PC-9 (cell line): ENCODE measurements at places on chromosomes 11 and 22. TPM values are rescaled to one million over a fixed set of nuclear protein-coding genes. Genes with fewer than 3 reads are reported as not detected.

The FOLH1 gene
- not detected in 2 replicates for total RNA-seq

The FBXO7 gene
- 76.0 and 81.9 TPM in 2 replicates for total RNA-seq

The TMEM191C gene
- total RNA-seq = 4.0 TPM in 2 replicates

The GGTLC3 gene
- not detected in 2 replicates for total RNA-seq

The TMPRSS5 gene
- 0.33 and 0.83 TPM in 2 replicates for total RNA-seq

The GLB1L3 gene
- total RNA-seq = not detected in 2 replicates

DNA sequence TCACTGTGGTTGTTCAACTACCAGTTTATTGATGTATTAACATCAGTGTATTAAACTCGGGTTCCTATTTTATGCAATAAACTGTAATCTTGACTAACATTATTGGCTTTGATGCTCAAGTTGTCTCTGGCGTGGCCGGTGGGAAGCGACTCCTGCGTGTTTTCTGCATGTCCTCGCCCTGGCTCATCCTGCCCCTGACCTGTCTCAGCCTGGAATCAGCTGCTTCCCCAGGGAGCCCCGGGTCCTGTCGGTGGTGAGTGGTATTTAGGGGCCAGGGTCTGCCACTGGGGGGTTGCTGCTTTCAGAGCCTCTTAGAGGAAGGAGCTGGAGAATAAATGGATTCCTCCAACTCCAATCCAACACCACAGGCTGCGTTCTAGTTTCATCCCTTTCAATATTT is 22.5 kb downstream of the IFITM10 start:
- H3K4me1 ChIP-seq = no peaks in the 10 kb centered on the region
- DNase-seq = no peak
- no peak overlapping the region for H3K27ac ChIP-seq
- H3K4me3 ChIP-seq = no peak overlapping the region

DNA sequence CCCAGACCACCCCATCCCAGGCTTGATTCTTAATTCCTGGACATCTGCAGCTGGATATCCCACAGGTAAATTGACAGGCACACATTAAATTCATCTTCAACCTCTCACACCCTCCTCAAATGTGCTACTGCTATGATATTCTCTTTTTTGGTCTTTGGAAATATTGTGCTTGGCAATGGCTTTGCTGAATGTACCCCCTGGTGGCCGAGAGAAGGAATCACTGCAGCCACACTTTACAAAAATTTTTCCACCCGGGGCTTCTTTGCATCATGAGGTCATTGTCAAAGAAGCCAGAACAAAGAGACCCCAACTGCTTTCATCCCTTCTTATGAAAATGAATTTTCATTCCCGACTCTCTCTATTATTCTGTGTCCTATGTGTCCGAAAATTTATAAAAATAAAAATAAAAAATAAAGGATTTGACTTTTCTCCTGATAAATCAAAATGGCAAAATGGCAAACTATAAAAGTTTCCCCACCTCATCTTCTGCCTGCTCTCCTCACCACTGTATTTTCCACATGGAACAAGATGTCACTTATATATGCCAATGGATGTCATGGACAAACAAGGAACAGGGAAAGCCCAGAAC is 15.0 kb upstream of the CYB5R2 start:
- no peaks in the 10 kb centered on the region for H3K36me3 ChIP-seq
- H3K4me1 ChIP-seq = no peaks in the 10 kb centered on the region
- no peak overlapping the region for H3K27ac ChIP-seq
- no peaks in the 10 kb centered on the region for H3K27me3 ChIP-seq
- no peak overlapping the region for H3K4me3 ChIP-seq

DNA sequence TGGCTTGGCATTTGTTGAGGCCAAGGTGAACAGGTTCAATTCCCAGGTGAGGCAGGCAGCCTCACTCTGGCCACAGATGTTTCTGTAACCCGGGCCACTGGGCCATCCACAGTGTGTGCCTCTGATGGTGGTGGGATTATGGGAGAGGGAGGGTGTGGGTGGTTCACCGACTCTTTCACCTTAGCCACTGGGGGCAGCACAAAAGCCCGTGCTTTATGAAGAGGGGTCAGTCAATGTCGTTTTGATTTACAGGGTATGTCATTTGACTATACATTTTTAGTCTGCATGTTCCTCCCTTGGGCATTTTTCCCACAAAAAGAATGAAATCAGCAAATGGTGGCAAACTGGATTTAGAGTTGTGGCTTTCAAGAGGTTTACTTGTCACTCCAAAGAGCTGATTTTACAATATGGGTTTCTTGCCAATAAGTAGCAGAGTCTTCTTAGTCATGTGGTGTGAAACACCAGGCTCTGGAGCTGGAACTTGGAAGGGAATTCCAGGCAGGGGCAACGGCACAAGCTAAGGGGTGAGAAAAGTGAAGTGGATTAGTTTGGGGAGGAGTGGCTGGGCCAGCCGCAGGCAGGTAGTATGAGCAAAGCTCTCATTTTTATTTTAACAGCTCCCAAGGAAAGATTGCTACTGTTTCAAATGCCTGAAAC is 217.8 kb upstream of the ZBED5 start:
- H3K4me1 ChIP-seq = no peaks in the 10 kb centered on the region
- no peaks in the 10 kb centered on the region for H3K36me3 ChIP-seq
- no peak overlapping the region for H3K27ac ChIP-seq
- H3K4me3 ChIP-seq = no peak overlapping the region
- peaks cover 37% of the 10 kb centered on the region for H3K27me3 ChIP-seq

DNA sequence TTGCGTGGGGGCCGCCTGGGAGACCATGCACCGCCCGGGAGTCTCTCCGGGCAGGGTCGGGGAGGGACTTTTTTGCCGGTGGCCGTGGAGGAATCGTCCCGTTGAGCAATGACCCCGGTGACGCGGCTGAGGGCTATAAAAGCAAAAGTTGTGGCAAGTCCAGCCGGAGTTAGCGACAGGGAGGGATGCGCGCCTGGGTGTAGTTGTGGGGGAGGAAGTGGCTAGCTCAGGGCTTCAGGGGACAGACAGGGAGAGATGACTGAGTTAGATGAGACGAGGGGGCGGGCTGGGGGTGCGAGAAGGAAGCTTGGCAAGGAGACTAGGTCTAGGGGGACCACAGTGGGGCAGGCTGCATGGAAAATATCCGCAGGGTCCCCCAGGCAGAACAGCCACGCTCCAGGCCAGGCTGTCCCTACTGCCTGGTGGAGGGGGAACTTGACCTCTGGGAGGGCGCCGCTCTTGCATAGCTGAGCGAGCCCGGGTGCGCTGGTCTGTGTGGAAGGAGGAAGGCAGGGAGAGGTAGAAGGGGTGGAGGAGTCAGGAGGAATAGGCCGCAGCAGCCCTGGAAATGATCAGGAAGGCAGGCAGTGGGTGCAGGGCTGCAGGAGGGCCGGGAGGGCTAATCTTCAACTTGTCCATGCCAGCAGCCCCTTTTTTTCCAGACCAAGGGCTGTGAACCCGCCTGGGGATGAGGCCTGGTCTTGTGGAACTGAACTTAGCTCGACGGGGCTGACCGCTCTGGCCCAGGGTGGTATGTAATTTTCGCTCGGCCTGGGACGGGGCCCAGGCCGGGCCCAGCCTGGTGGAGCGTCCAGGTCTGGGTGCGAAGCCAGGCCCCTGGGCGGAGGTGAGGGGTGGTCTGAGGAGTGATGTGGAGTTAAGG is at the start of gene NEAT1:
TSS of gene NEAT1 (plus strand) at position 166 of the 883 bp plus-strand sequence.
- peak within 1 kb of the TSS; percentile 90 for H3K4me3 ChIP-seq
- H3K27me3 ChIP-seq = no peaks in the 10 kb centered on the region
- H3K36me3 ChIP-seq = peaks cover 48% of the 10 kb centered on the region
- peak; percentile 97 for DNase-seq
- peak within 1 kb of the TSS; percentile 100 for H3K27ac ChIP-seq

DNA sequence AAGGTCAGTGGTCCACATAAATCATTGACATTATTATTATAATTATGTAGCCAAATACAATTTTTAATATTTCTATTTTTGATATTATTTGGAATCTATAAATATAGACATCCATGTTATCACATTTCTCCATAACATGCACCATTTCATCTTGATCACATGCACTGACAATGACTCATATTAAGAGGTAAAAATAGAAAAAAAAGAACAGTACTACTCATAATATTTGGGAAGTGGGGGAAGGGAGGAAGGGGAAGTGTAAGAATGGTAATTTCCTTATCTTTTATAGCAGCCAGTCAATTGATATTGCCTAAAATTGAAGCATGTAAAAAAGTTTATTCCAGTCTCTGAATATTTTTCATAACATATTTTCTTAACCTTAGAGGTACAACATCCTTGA is 72.3 kb downstream of the ADM start:
- H3K27me3 ChIP-seq = no peaks in the 10 kb centered on the region
- H3K36me3 ChIP-seq = no peaks in the 10 kb centered on the region
- DNase-seq = no peak
- no peaks in the 10 kb centered on the region; the same call in 1 of the 2 replicates for H3K4me1 ChIP-seq
- no peak overlapping the region for H3K4me3 ChIP-seq

- no peak overlapping the region for H3K27ac ChIP-seq
- H3K36me3 ChIP-seq = no peaks in the 10 kb centered on the region
- peaks cover 43% of the 10 kb centered on the region for H3K4me1 ChIP-seq
- H3K27me3 ChIP-seq = no peaks in the 10 kb centered on the region
- H3K4me3 ChIP-seq = peak overlapping the region; percentile 64; the same call in 1 of the 2 replicates
These were observed 3.5 kb upstream of the AMPD3 start for GRCh38 chr11:10451426-10452116.

DNA sequence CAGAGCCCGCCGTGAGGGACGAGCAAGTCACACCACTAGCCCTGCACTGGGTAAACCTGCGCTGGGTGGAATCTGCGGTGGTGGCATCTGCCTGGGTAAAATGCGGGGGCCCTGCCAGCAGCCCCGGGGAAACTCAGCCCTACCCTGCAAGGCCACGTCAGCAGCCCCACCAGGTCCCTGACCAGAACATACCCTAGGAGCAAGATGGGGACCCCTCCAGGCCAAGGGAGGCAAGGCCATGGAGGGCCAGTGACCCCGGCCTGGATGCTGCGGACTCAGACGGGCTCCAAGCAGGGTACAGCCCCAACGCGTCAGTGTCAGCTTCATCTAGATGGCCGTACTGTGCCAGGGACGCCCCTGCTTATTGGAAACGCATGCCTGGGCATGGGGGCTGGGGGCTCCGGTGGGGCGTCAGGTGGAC is 26.3 kb downstream of the TOLLIP start:
- DNase-seq = no peak
- H3K27ac ChIP-seq = no peak overlapping the region
- no peaks in the 10 kb centered on the region for H3K27me3 ChIP-seq

DNA sequence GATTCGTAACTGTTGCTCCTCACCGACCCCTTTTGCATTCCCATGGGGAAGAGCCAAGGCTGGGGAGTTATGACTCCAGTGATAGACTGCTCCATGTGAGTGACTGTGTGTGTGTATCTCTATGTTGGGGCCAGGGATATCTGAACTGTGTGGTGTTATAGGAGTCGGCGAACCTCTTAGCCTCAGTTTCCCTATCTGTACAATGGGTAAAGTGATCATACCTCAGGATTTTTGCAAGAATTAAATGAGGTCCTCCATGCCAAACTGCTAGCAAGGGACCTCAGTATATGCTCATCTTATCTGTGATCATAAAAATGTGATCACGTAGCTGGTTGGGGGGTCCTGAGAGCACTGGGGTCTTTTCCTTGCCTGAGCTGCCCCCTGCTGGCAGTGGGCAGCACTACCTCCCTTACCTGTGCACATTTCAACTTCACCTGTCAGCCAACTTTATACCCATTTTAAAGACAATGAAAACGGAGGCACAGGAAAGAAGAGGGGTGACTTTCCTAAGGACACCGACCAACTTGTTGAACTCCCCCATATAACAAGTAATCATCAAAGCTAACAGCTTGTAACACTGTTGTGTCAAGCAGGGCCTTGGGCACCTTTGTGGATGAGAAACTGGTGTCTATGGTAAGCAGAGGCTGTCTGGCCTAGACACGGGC is 1.4 kb upstream of the DPP3 start:
- peak overlapping the region; percentile 59; the same call in 1 of the 2 replicates for H3K27ac ChIP-seq
- H3K36me3 ChIP-seq = 0 out of 2 replicates have a peak, but pooled peaks cover 7% of the 10 kb centered on the region
- H3K27me3 ChIP-seq = no peaks in the 10 kb centered on the region
- peak overlapping the region; percentile 61 for H3K4me3 ChIP-seq
- peaks cover 7% of the 10 kb centered on the region for H3K4me1 ChIP-seq
- peak; percentile 33 for DNase-seq

DNA sequence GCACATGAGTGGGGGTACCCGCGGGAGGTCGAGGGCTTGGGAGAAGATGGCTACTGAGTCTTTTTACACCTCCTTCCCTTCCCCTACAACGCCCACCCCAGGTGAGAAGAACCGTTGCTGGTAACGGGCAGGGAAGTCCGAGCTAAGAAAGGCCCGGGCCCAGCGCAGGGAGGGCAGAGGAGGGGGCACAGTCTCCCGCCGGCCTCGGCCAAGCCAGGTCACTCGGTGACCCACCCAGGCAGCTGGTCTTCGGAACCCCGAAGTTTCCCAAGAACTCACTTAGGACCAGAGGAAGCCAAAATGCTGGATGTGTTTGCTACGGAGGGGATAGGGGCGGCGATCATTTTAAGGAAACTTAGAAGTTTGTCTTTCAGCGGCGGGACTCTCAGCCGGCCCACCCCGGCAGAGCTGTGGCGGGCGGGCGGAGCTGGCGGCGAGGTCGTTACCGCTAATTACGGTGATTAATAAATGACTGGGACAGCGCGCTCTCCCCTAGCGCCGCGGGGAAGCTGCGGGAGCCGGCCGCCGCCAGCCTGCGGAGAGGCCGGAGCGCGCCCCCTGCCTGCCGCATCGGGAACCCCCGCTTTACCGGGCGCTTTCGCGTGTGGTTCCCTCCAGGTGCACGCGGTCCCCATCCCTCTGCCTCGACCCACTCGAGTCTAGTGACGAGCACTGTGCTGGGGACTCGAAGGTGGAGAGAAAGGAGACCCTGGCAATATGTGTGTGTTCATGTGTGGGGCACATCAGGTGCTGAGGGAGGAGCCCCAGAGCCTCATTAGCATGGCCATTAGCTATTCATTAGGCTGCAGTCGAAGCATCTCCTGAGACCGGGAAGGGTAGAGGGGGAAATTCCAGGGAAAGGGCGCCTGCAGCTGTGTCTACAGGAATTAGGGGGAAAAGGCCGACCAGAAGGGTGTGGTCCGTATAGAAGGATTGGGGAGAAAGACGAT is 945 bp downstream of the ROBO3 start:
- no peak for DNase-seq
- peaks cover 8% of the 10 kb centered on the region; the same call in 1 of the 2 replicates for H3K4me1 ChIP-seq
- H3K27ac ChIP-seq = no peak overlapping the region

- no peaks in the 10 kb centered on the region for H3K4me1 ChIP-seq
- H3K27ac ChIP-seq = no peak overlapping the region
- no peaks in the 10 kb centered on the region for H3K36me3 ChIP-seq
- DNase-seq = peak; percentile 64
These were observed 662.5 kb upstream of the TENM4 start for GRCh38 chr11:80103142-80103859.

DNA sequence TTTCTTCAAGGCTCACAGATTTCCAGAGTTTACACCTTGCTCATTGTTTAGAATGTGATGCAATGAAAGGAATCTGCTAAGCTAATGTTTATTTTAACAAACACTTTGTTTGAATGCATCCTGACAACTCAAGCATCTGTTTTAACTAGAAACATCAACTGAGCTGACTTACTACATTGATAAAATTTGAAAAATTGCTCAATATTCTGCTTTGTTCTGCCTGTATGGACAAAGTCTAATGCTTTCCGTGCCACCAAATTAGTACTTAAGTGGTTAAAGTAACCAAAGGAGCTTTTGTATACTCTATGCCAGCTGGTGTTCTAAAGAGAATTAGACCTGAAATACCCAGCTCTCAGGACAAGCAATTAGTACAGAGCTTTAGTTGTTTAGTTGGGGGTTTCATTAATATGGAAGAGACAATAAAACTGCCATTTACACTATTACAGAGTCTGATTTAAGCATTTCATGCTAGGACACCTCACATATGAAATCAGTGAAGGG is 105.2 kb downstream of the MAML2 start:
- no peak for DNase-seq
- no peaks in the 10 kb centered on the region for H3K27me3 ChIP-seq
- peak overlapping the region; percentile 6 for H3K27ac ChIP-seq
- peaks cover 17% of the 10 kb centered on the region for H3K36me3 ChIP-seq
- H3K4me1 ChIP-seq = peaks cover 43% of the 10 kb centered on the region
- H3K4me3 ChIP-seq = no peak overlapping the region
